ENCODE measurements at places on chromosomes 7 and 10.

GRCh38 chr7:22229148-22229547, 127.8 kb downstream of the RAPGEF5 start:
- no peak for DNase-seq

DNA sequence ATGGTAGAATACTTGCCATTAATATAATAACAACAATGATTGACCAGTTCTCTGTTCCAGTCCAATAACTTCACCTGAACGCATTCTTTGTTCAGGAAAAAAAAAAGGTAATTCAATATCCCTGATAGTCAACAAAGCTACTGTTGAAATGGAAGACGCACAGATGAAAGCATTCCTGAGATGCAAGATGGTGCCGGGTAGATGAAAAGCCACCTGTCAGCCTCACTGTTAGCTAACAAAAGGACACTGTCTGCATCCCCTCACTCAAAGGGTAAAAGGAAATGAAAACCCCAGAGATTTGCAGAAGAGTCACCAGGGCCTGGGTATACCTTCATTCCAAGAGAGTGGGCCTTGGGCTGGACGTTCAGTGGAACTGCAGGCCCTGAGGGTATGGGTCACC, 357.4 kb downstream of the PLXNA4 start:
- DNase-seq = no peak

DNA sequence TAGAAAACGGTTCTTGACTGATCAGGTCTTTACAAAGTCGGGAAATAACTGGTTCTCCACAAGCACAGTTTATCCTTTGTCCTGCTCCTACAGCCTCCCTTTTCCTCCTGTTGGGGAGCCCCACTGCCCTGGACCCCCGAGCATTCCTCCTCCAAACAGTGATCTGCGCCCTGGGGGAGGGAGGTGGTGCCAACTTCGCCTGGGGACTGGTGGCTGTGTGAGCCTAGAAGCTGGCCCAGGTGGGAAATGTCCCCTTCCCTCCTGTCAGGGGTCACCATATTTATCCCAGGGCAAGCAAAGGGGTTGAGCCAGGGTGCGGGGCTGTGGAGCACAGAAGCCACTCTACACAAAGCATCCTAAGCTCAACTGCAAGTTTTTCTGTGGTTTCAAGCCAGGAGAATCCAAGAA, 5.2 kb downstream of the HMX3 start:
- DNase-seq = no peak

GRCh38 chr7:13989949-13990305, 461 bp upstream of the ETV1 start:
- no peak for DNase-seq

GRCh38 chr10:44989597-44990301, 11.0 kb upstream of the ZNF22 start:
- no peak for DNase-seq

DNA sequence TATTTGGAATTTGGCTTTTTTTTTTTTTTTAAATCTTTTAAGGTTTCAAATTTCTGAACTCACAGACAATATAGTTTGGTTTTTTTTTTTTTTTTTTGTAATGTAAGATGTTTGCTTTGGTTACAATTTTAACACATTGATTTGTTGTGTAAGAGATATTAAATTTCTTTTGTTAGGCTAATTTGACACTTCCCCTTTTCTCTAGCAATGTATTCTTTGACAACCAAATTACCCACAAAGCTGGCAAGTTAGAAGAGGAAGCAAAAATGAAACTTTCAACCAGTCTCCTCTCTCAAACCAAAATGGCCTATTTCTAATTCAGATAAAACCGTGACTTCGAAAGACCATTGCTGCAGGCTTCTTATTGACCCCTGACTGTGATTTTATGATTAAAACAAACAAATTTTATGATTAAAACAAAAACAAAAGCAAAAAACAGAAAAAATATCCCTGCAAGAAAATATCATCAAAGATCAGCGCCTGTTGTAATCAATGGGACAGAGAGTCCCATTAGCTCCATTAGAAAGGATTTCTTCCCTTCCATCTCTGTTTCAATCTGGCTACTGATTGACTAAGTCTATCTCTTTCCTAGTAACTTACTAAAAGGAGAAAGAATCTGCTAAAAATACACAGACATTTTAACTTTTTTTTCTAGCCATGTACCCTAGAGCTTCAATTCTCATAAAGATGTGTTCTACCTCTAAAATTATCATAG, 489.2 kb downstream of the MDFIC start:
- no peak for DNase-seq

- no peak for DNase-seq
These were observed 1.5 kb upstream of the POLD2 start for GRCh38 chr7:44124822-44125202.

DNA sequence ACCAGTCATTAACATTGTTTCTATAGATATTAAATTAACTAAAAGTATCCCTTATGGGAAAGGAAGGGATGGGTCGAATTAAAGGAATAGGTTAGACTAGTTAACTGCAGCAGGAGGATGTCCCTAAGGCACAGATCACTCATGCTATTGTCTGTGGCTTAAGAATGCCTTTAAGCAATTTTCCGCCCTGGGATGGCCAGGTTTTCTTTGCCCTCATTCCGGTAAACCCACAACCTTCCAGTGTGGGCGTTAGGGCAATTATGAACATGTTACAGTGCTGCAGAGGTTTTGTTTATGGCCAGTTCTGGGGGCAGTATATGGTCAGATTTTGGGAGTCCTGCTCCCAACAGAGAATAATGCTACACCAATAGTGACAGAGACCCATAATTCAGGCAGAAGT, 139.3 kb upstream of the CDK13 start:
- DNase-seq = no peak

GRCh38 chr10:110657973-110658691, 14.0 kb downstream of the RBM20 start:
- DNase-seq = no peak

All from stimulated activated CD4-positive, alpha-beta T cell treated with anti-CD3 and anti-CD28 coated beads, Interleukin-1b, Interleukin-23, amount 100 ng/mL, for 4 hours (primary cell).